ENCODE measurements at places on chromosomes 3 and 15.
A peak's percentile ranks its signal among the peaks of the same experiment; 100 is the strongest.

GRCh38 chr15:49145651-49146609 lies 9.5 kb downstream of the COPS2 start:
- peak; percentile 0 for DNase-seq

GRCh38 chr15:88029696-88030095 lies 226.8 kb downstream of the NTRK3 start:
- no peak for DNase-seq

DNA sequence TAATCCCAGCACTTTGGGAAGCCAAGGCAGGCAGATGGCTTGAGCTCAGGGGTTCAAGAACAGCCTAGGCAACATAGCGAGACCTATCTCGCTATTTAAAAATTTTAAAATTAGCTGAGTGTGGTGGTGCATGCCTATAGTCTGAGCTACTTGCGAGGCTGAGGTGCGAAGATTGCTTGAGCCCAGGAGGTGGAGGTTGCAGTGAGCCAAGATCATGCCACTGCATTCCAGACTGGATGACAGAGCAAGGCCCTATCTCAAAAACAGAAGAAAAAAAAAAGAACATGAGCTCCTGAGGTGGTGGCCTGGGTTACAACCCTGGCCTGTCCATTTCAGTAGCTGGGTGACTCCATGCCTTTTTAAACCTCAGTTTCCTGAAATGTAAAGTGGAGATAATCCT lies 7.2 kb downstream of the DNASE1L3 start:
- DNase-seq, result no peak

GRCh38 chr3:119184796-119185570 lies 11.6 kb downstream of the UPK1B start:
- no peak for DNase-seq

GRCh38 chr15:29142129-29142747 lies 127.4 kb downstream of the NSMCE3 start:
- no peak for DNase-seq

GRCh38 chr15:49467746-49468480 lies 44.9 kb downstream of the FGF7 start:
- no peak for DNase-seq

Measured in DMS153 (cell line).